ENCODE measurements at places on chromosomes 2 and 18.

GRCh38 chr2:194260185-194260584 is 1396.8 kb upstream of the SLC39A10 start:
- no peak for DNase-seq

DNA sequence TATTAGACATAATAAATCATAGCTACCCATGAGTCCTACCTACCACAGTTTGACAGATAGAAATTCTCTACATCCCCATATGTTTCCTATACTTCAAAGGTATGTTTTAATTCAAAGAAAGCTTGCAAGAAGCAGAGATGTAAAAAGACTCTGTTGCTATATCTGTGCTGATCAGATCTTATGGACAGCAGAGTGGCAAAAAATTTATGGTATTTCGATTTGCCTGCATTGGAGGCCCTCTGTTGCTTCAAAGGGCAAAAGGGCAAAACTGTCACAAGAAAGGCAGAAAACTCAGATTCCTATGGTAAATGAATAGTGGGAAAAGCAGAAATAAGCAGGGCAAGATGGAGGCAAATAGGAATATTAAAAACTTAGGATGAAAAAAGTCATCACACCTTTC is 447.8 kb upstream of the SPHKAP start:
- DNase-seq, result no peak

DNA sequence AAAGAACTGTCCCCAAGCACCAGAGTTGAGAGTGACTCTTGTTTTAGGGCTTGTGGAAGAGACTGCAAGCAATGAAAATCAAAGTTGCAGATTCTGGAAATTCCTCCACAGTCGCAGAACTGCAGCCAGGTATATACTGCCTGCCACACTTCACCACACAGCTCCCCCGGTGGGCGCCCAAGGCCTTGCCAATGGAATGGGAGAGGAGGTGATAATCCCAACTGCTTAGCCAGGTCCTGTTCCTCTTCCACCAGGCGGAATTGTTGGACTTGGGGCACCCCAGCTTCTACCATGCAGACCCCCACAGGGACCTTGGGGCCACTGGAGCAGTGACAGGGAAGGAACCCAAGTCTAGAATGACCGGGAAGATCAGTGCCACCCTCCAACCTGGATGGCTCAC is 4.8 kb upstream of the PDIA6 start:
- DNase-seq, result peak; percentile 15

DNA sequence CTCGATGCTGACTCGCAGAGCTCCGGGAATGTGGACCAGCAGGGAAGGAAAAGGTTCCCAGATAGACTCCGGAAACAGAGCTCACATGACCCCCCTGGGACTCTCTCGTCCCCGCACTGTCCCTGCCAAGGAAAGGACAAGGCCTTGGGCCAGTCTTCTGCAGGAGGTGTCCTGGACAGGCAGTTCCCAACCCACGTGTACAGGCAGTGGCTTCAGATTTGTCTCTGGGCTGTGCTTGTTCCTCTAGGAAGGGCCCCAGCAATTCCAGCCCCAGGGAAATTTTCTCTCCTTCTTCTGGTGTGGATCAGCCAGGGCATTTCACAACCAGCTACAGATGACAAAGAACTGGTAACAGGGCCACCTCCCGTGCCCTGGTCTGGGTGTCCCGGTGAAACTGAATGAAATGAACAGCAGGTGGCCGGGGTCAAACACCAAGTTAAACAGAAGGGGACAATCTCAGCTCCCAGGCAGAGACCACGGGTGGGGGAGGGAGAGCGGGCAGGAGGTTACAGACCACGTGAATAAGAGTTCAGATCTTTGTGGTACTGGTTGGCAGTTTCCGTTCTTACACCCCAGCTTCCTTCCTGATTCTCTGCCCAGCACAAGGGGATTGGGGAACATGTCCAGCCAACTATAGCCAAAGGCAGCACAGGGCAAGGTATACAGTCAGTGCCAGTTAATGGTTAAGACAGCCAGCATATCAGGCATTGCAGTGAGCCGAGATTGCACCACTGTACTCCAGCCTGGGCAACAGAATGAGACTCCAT is 52.2 kb upstream of the CAB39 start:
- DNase-seq, result peak; percentile 67

- no peak for DNase-seq
Observed at GRCh38 chr18:5892823-5893431, 2.4 kb downstream of the TMEM200C start.
